ENCODE measurements at places on chromosomes 12 and 14. TPM values are rescaled to one million over a fixed set of nuclear protein-coding genes. Genes with fewer than 3 reads are reported as not detected.
A peak's percentile ranks its signal among the peaks of the same experiment; 100 is the strongest.

DNA sequence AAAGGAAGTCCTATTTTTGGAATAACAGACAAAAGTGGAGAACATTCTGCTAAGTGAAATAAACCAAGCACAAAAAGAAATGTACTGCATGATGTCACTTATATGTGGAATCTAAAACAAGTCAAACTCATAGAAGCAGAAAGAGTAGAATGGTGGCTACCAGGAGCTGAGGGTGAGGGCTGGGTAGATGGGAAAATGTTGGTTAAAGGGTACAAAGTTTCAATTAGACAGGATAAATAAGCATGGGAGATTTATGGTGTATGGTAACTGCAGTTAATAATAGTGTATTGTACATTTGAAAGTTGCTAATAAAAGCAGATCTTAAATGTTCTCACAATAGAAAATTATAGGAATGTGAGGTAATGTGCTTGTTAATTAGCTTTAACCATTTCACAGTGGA, 12.8 kb downstream of the LUM start:
- no peak for DNase-seq

DNA sequence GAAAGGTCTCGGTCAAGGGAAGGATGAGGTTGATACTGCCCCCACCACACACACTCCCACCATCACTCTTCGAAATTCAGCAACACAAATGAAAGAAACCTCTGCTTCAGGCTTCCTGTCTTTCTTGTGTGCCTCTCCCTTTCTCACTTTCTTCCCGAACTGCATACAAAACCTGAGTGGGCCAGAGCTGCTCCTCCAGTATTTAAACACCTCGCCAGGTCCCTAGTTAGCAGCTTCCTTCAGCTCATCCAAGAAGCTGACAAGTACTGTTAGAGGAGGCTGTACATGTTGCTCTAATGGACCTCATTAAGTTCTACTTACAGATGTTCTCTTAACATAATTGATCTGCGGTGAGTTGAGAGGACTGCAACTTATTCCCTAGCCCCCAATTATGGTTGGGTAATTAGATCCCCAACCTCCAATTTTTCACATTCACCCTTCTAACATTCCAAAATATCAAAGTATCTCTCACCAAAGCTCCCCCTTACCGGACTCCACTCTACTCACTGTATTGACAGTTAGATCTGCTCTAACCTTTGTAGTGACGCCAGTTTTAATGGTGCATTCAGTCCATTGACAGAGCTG, 4.1 kb upstream of the LMO3 start:
- no peak for DNase-seq

Gene GSG1
- 1.6 TPM for total RNA-seq

- no peak for DNase-seq
Observed at GRCh38 chr14:32524609-32525375, 195.7 kb downstream of the AKAP6 start.

DNA sequence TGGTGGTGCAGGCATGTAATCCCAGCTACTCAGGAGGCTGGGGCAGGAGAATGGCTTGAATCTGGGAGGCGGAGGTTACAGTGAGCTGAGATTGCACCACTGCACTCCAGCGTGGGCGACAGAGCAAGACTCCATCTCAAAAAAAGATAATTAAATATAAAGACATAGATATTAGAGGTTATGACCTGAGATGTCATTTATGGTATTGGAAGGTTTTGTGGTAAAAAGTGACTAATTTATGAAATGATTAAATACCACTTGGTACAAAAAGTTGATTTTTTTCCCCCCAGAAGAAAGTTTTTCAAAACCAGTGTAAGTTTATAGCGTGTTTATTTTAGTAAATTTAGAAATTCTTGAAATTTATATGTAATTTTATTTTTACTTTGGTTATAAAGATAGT, 4.3 kb downstream of the AEBP2 start:
- DNase-seq = no peak

GRCh38 chr12:14326699-14327098, 38.8 kb upstream of the ATF7IP start:
- DNase-seq = no peak

Gene P3H3
- total RNA-seq = 7.4 TPM

DNA sequence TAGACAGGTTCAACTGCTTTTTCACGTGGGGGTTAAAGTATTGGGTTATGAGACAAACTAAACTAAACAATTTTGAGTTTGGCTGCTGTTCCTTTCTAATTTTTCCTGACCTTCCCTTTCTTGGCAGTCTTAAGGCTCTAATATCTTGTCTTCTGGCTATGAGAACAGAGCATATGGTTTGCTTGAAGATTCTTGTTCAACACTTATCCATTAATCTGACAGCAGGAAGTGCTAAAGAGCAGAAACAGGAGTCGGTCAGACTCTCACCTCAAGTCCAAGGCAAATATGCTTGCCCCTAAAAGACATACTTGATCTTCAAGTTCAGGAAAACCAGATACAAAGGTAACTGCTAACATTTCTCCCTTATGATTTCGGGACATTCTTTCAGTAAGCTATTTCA, 52.6 kb upstream of the KCNJ8 start:
- no peak for DNase-seq

DNA sequence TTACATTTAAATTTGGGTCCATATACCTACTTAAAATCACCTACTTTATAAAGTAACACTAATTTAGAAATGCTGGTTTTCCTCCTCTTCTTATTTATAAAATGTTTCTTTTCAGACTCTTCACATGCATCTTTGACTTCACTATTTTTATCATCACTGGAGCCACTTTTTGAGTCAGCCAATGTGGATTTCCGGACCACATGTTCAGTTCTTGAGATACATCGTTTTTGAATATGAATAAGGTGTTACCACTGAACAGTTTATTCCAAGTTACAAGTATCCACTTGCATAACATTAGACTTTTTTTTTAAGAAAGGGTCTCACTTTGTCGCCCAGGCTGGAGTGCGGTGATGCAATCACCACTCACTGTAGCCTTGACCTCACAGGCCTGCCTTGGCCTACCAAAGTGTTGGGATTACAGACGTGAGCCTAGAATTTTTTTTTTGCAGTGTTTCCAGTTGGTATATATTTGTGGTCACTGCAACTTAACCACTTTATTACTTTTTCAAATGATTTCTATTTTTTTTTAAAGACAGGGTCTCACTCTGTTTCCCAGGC, 5.7 kb downstream of the FNTB start:
- no peak for DNase-seq

Gene ERG28
- total RNA-seq = 6.4 TPM

- DNase-seq = no peak
Observed at GRCh38 chr12:64745259-64745807, 13.9 kb downstream of the GNS start.

GRCh38 chr12:114695305-114695592, 11.3 kb upstream of the TBX3 start:
- DNase-seq = no peak

DNA sequence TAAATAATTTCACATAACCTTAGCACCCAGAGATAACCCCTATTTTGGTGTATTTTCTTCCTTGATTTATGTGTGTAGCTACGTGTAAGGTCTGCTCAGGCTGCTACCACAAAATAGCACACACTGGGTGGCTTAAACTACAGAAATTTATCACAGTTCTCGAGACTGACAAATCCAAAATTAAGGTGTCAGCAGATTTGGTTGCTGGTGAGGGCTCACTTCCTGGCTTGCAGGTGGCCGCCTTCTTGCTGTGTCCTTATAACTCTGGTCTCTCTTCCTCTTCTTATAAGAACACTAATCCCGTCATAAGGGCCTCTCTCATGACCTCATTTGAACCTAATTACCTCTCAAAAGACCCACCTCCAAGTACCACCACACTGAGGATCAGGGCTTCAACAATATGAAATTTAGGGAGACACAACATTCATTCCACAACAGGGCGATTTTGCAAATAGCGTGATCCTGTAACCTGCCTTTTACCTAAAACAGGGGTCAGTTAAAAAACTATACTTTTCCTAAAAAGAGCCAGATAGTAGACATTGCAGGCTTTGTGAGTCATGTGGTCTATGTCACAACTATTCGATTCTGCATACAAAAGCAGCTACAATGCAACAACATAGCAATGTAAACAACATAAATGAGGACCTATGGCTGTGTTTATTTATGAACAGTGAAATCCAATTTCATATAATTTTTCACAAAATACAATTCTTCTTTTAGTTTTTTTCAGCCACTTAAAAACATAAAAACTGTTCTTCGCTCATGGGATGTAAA, 371.7 kb downstream of the DPF3 start:
- DNase-seq = no peak

Gene GUCY2C
- total RNA-seq = not detected

DNA sequence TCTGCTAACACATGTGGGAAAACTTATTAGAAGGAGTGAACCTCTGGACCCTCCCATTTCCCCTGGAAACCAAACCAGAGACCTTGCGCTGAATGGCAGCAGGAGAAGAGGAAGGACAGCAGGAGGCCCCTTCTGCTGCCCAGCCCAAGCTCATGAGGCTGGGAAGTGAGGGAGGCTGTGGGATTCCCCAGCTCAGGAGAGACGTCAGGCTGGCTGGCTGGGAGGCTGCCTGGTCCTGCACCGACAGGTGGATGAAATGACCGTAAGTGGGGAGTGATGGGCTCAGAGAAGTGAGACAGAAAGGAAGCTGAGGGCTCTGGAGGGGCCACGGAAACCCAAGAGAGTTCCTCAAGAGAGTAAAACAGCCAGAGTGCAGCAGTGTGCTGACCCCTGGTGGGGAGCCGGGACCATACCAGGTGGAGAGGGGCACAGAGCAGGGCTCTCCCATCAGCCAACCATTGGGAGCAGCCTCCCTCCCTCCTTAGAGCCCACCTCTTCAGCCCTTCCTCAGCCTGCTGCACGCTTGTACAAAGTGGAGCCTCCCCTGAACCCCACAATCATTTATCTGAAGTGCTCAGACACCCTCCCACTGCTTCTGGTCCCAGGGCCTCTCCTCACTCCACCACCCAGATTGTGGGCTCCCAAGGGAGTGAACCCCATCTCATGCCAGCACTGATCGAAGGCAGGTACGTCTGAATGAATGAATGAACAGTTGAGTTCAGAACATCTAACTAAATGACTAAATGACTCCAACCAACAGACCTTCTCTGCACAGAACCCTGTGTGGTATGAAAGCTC, 14.0 kb downstream of the TAMALIN start:
- peak; percentile 29 for DNase-seq

Gene CLEC9A
- total RNA-seq = not detected

GRCh38 chr14:68343534-68344118, 449.2 kb downstream of the ZFP36L1 start:
- no peak for DNase-seq

- peak; percentile 86 for DNase-seq
Observed at GRCh38 chr12:114916124-114916523, 232.1 kb upstream of the TBX3 start.

GRCh38 chr12:128844031-128844635, 9.1 kb upstream of the GLT1D1 start:
- DNase-seq = no peak

Gene HPD
- total RNA-seq = 0.12 TPM

Gene OTX2
- total RNA-seq = not detected
